NCI-H82 (cell line): ENCODE measurements at places on chromosomes 5 and 9.

DNA sequence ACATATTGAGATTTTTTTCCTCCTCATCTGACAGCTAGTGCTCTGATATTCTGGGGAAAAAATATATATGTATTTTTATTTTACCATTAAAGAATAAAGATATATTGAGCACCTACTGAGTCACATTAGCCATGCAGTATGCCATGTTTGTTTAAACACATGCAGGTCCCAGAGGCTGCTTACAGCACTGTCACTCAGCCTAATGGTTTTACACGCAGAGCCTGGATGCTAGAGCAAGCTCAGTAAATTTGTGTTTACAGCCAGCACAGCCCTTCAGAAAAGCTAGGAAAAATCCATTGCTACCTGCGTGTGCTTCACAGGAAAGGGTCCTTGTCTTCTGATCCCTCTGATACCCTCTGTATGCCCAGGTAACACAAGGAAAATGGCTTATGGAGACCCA, 146.2 kb downstream of the SEMA6A start:
- DNase-seq: no peak

DNA sequence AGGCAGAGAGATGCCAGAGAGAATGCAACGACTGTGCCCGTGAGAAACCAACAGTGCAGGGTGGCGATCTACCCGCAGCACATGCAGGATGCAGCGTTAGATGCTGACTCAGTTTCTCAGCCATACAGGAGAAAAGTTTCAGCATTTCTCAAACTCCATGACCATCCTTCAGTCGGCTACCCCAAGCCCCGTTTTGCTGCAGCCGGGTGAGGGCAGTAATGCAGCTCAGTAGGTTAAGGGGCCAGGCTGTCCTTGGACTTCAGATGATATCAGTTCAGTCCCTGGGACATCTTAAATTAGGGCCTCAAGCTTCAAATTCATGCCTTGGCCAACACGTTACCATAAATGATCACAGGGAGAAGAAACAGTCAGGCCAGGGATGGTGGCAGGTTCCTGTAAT, 125.5 kb downstream of the PALM2AKAP2 start:
- DNase-seq: no peak

DNA sequence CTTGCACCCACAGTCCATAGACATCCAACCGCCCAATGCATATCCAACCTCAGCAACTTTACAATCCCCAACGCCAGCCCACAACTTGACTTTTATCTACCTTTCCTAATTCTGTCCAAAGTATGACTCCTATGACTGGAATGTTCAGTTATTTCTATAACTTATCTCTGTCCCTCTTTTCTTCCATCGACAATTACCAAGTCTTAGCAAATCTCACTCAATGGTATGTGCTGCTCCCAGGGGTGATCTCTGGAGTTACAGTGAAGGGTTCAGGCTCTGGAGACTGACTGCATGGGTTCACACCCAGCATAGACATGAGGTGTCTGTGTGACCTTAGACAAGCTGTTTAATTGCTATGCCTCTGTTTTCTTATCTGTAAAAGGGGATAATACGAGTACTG, 106.9 kb downstream of the SPOCK1 start:
- DNase-seq: no peak

GRCh38 chr9:93884808-93885207, 70.3 kb downstream of the BARX1 start:
- DNase-seq: no peak

- DNase-seq: no peak
Observed at GRCh38 chr5:11222169-11222568, 461.1 kb upstream of the DAP start.

GRCh38 chr5:32309761-32310160, 3.0 kb downstream of the MTMR12 start:
- no peak for DNase-seq

- DNase-seq: peak; percentile 56
Observed at GRCh38 chr5:79793722-79794121, 104.1 kb downstream of the CMYA5 start.

GRCh38 chr5:170470275-170470674, 33.5 kb upstream of the KCNIP1 start:
- DNase-seq: no peak

DNA sequence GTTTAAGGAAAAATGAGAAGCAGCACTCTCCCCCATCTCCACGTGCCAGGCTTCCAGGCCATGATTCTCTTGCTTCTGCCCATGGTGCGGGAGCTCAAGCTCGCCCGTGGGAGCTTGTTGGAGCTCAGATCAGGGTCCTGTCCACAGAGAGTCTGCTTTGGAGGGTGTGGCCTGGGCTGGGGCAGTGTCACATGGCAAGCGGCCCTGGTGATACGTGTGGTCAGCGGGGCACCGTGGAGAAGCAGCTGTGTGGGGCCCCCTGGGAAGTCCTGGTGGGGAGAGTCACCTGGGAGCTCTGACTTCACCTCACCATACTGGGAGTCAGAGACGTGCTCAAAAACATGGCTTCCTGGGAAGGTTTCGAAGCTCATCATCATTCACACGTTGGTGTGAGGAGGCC, 275.3 kb downstream of the GADD45G start:
- no peak for DNase-seq

DNA sequence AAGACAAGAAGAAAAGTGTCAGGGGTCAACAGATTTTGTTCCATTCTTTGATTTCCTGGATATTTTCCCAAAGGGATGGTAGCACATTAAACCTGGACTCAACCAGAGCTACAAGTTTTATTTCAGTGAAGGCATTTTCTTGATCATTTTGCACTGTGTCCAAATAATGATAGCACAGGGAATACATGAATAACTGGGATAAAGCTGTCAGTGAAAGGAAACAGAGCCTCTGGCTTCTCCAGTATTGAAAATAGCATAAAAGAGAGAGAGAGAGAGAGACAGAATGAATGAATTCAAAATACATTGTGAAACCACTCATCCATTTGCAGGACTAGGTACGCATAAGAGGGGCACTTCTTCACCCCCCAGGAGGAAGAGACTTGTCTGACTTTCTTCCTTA, 43.0 kb downstream of the SEMA5A start:
- DNase-seq: no peak

- DNase-seq: no peak
Observed at GRCh38 chr9:131290036-131290766, 678 bp downstream of the PLPP7 start.

- DNase-seq: no peak
Observed at GRCh38 chr5:171549274-171549673, 129.8 kb downstream of the FGF18 start.

- no peak for DNase-seq
Observed at GRCh38 chr9:125513668-125514413, 193.2 kb downstream of the MAPKAP1 start.

- DNase-seq: no peak
Observed at GRCh38 chr5:164577742-164578141, 1072.3 kb downstream of the MAT2B start.

- DNase-seq: no peak
Observed at GRCh38 chr5:152501294-152501693, 96.2 kb upstream of the NMUR2 start.

- DNase-seq: no peak
Observed at GRCh38 chr5:17801595-17801994, 167.3 kb downstream of the TAF11L14 start.

DNA sequence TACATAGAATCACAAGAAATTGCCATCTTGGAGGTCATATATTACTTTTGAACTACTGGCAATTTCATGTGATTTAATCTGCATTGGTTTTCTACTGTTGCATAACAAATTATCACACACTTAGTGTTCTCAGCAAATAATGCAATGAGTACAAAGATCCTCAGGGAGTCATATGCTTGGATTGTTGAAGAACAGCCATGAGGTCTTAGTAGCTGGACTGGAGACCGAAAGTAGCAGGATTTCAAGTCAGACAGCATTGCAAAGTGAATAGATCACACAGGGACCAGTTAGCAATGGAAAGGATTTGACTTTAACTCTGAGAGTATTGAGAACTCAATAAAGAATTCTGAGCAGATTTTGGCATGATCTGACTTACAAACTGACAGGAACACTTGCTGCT, 32.2 kb upstream of the FRMD3 start:
- no peak for DNase-seq

DNA sequence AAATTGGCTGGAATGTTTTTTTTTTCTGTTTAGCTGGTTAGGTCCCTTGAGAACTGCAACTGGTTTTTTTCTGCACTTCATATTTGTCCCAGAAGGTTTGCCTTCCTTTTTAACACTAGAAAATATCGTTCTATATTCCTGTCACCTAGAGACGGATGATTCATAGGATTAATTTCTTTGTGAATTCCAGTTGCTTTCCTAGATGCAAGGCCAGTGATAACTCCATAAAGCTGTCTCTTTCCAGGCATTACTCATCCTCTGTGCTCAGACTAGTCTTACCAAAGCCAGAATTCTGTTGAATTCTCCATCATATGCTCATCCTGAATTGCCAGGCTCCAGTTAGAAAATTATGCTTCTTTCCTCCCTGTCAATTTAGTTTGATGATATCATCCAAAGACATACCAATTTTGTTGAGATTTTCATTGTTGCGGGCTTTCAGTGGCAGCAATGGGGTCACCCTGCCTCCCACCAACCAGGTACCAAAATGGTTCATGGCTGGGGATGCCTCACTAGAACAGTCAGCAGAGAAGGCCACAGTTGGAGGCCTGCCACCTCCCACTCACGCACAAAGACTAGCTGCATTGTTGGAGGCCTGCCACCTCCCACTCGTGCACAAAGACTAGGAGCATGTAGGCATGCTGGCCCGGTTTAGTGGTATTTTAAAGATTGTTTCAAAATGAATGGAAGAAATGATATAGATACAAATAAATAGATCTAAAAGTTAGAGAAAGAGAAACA, 8.5 kb downstream of the BAAT start:
- DNase-seq: no peak

DNA sequence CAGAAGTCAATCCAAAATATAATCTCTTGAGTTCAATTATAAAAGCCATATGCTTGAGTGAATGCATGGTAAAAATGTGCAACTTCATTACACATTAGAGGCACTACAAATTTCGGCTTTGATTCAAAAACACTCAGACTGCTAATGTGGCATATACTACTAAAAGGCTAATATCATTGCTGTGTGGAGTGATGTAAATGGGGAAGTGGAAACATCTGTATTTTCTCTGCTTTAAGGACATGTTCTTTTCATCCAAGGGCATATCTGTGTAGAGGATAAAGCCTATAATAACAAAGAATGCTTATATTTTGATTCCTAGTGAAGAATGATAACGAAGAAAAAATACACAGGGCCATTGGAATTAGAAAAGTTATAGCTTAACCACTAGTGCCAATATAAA, 643.9 kb upstream of the ZNF608 start:
- DNase-seq: no peak

GRCh38 chr9:121735793-121736770, 84.6 kb downstream of the DAB2IP start:
- DNase-seq: no peak

GRCh38 chr5:98339141-98339848, 434.2 kb upstream of the RGMB start:
- DNase-seq: no peak

- DNase-seq: no peak
Observed at GRCh38 chr5:172644711-172645110, 3.6 kb downstream of the NEURL1B start.

DNA sequence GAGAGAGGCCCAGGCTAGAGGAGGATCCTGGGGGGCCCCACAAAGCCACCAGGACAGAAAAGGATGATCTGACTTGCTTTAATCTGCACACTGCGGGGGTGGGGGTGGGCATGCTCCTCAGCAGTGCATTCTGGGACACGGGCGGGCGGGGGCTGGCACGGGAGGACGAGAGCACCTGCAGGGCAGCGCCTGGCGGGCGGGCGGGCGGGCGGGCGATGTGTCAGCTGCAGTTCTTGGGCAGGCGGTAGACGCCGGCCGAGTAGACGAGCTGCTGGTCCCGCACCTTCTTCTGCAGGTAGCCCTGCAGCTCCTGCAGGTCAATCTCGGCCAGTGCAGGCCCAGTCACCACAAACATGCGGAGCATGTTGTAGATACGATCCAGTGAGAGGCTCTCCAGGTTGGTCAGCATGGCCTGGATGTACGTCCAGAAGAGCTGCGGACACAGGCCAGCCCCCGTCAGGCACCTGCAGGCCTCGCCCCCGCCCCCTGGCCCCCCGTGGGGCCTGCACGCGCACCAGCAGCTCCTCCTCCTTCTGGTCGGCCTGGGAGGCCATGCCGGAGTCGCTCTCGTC, 3.0 kb upstream of the TMEM210 start:
- DNase-seq: no peak

- no peak for DNase-seq
Observed at GRCh38 chr5:138596105-138596881, 21.1 kb upstream of the HSPA9 start.

DNA sequence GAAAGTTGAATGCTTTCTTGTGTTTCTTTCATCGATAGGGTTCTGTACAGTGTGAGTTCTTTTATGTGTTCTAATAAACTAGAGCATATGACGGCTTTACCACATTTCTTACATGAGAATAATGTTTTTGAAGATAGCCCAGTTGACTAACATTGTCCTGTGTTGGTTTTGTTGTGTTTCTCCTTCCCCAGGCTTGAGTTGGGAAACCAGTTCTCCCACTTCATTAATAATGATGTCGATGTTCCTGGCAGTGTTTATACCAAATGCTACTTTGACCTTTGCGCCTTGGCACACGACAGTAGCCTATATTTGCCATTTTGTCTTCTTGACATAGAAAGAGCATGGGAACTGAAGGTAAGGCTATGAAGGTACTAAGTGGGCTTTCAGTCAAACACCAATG, 14.4 kb upstream of the ZNF782 start:
- DNase-seq: no peak

- DNase-seq: no peak
Observed at GRCh38 chr9:99533421-99533820, 288.3 kb upstream of the NR4A3 start.

DNA sequence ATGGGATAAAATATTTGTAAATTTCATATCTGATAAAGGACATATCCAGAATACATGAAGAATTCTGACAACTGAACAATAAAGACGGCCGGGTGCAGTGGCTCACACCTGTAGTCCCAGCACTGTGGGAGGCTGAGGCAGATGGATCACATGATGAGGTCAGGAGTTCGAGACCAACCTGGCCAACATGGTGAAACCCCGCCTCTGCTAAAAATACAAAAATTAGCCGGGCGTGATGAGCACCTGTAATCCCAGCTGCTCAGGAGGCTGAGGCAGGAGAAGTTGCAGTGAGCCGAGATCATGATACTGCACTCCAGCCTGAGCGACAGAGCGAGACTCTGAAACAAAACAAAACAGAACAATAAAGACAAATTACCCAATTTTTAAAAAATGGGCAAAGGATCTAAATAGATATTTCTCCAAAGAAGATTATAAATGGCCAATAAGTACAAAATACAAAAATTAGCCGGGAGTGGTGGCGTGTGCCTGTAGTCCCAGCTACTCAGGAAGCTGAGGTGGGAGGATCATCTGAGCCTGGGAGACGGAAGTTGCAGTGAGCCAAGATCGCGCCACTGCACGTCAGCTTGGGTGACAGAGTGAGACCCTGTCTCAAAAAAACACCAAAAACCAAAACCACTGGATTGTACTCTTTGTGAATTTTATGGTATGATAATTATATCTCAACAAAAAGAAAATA, 9.6 kb upstream of the NSD1 start:
- DNase-seq: no peak

- DNase-seq: no peak
Observed at GRCh38 chr5:54725391-54726280, 208.1 kb downstream of the SNX18 start.
